ENCODE measurements at places on chromosomes 12 and 14.

- DNase-seq: no peak
Observed at GRCh38 chr14:90829677-90830076, 13.4 kb upstream of the TTC7B start.

- no peak for DNase-seq
Observed at GRCh38 chr12:27243006-27243405, 1.1 kb upstream of the STK38L start.

- DNase-seq: no peak
Observed at GRCh38 chr14:105022276-105022670, 1.4 kb upstream of the CDCA4 start.

GRCh38 chr14:76971549-76971948 is 57.0 kb downstream of the IRF2BPL start:
- no peak for DNase-seq

DNA sequence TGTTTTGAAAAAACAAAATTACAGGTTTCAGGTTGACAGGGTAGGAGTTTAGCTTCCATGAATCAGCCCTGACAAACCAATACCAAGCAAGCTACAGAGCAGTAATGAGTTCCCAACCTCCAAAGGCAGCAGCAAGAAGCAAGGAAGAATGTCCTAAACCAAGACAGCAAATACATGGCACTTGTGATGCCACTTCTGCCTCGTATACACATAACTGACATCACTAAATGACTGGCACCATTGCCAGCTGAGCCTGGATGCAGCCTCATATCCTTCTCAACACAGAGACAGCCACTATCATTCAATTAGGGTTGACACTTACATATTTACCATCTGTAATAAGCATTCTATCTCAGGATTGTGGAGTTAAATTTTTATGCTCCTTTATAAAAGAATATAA is 35.0 kb upstream of the MDM1 start:
- DNase-seq: no peak

GRCh38 chr12:79935624-79936345 is 888 bp upstream of the PPP1R12A start:
- peak; percentile 5 for DNase-seq

DNA sequence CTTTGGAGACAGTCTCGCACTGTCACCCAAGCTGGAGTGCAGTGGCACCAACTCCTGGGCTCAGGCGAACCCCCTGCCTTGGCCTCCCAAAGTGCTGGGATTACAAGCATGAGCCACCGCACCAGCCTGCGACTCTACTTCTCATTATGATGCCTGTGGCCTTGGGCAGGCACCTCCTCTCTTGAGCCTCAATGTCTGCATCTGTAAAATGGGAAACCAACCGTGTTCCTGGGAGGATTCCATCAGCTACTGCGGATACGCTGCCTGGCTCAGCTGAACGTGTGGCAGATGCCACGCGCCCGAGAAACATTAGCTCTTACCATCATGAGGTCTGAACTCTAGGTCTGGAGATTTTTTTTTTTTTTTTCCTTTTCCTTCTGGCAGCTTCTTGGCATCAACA is 5.8 kb downstream of the TESC start:
- no peak for DNase-seq

- no peak for DNase-seq
Observed at GRCh38 chr12:56866493-56866892, 67.7 kb downstream of the SDR9C7 start.

DNA sequence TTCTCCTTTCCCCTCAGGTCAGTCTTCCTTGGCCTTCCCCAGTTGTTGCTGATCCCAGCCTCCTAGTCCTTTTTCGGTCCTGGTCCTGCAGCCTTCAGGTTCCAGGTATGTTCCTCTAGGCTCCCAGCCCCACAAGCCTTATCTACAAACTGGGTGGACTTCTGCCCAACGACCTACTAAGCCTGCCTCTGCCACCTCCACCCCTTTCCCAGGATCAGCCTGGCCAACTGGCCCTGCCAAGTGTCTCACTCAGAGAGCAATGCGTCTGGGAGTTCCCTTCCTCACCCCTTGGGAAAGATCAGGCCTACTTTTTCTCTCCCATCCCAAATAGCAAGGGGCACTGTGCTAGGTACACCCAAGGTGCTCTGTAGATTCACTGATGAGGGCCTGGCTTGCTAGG is at the start of gene SERPINA12:
Gene SERPINA12, minus strand, starts transcription at position 114 of the 400 bp plus-strand sequence. CDS start 11,072 bp downstream, outside the sequence.
- DNase-seq: no peak

DNA sequence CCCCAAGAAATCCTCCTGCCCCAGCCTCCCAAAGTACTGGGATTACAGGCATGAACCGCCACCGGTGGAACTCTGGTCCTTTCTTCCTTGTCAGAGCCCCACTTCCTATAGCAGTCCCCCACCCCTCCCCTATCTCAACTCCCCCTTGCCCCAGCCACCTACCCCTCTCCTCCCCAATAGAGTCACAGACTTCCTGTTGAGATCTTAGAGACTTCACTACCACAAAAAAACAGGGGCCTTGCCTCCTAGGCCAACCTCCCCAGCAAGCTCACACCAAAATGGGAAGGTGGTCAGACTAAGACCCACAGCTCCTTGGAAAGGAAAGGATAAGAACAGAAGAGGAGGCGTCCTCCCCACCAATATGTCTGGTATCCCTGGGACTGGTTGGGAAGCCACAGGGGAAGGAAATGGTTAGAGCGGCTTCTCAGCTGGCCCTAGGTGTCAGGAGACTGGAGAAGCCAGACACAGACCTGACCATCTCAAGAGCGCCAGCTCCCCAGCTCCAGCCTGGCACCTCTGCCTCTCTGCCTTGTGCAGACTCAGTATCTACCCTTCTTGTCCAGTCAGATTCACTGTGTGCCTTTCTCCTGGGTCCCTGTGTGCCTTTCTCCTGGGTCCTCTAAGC is 8.5 kb downstream of the ITGB7 start:
- DNase-seq: no peak

GRCh38 chr12:94165670-94166364 is 17.4 kb downstream of the PLXNC1 start:
- no peak for DNase-seq

DNA sequence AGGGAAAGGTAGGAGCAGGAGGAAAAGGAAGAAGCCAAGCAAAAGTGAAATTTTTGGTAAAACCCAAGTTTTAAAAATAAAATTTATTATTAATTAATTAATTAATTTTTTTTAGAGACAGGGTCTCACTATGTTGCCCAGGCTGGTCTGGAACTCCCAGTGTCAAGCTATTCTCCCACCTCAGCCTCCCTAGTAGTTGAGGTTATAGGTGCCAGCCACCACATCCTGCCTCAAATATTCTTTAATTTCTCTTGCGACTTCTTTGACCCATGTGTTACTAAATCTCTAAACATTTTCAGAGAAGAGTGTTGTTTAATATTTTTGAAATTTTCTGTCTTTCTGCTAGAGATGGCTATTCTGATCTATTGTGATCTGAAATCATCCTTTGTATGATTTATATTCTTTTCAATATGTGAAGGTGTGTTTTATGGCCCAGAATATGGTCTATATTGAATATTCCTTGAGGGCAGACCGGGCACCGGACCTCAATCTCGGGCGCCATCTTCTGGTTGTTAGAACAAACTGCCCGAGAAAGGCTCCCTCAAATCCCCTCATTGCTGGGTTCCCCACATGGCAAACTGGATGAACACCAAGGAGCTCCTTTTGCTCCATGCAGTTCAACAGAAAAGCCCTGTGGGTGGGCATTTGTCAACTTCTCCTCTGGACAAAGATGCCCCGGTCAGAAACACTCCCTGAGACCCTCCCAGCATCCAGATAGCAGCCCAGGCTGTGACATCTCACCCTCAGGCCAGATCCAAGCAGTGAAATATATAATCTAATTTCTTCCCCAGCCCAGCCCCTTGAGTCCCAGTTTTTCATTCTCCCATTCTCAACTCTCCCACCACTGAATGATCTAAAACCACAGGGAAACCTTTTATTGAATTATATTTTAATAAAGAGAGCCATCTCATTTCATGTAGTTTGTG is 110.5 kb downstream of the ASCL4 start:
- DNase-seq: peak; percentile 27

- DNase-seq: no peak
Observed at GRCh38 chr12:5900533-5901205, 44.4 kb downstream of the ANO2 start.

GRCh38 chr14:85616386-85616885 is 86.5 kb downstream of the FLRT2 start:
- DNase-seq: no peak

GRCh38 chr14:97311411-97311810 is 514.2 kb downstream of the VRK1 start:
- DNase-seq: no peak

DNA sequence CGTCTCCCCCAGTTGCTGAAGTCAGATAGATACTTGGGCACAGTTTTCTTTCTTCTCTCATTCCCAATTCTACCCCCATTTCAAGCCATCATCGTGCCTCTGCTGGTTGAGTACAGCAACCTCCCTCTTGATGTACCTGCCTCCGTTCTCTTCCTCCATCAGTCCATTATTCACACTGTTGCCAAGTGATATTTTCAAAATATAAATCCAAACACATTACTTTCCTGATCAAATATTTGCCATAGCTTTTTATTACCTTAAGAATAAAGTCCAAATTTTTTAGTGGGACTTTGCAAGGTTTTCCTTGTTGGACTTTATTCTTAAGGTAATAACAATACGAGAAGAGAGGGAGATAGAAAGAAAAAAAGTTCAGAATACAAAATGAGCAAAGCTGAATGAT is 18.6 kb upstream of the SSPN start:
- no peak for DNase-seq

- DNase-seq: no peak
Observed at GRCh38 chr12:633731-634130, 29.5 kb downstream of the NINJ2 start.

DNA sequence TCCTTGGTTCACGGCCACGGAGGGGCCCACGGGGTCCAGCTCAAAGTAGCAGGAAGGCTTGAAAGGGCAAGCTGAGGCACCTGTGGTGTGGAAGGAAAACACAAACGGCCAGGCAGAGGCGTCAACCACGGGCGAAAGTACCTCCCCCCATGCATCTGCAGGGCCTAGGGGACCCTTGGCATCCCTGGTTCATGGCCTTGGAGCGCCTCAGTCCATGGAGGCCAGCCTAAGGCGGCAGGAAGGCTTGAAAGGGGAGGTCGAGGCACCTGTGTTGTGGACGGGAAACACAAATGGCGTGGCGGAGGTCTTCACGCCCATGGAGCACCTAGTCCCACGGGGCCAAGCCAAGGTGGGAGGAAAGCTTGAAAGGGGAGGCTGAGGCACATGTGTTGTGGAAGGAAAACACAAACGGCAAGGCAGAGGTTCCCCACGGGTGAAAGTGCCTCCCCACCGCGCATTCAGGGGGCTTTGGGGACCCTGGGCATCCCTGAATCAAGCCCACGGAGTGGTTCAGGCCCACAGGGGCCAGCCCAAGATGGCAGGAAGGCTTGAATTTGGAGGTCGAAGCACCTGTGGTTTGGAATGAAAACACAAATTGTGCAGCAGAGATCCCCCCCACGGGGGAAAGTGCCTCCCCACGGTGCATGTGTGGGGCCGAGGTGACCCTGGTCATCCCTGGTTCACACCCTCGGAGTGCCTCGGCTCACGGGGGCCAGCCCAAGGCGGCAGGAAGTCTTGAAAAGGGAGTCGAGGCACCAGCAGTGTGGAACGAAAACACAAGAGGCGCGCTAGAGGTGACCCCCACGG is 380.8 kb downstream of the ALG10 start:
- no peak for DNase-seq

GRCh38 chr12:63826006-63826585 is 18.4 kb upstream of the SRGAP1 start:
- no peak for DNase-seq

- DNase-seq: no peak
Observed at GRCh38 chr12:63766498-63766897, 13.2 kb upstream of the RXYLT1 start.

GRCh38 chr14:75335571-75335970 is 56.9 kb downstream of the FOS start:
- peak; percentile 35 for DNase-seq

DNA sequence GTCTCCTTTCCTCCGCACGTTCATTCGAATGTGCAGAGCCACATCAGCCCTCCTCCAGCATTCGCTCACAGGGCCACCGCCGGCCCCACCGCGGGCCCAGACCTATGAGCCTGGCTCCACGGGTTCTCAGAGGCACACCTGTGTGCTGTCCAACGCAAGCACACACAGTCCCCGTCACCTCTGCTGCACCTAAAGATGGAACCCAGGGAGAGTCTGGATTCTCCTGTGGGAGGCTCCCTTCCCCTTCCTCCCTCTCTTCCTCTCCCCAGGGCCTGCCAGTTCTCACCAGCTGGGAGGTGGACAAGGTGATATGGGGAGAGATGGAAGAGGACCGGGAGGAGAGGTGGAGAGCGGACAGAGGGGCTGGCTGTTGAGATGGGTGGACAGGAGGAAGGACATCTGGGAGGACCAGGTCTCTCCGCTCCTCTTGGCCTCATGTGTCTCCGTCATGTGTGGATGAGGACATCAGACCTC is 4.9 kb upstream of the AQP6 start:
- DNase-seq: no peak

DNA sequence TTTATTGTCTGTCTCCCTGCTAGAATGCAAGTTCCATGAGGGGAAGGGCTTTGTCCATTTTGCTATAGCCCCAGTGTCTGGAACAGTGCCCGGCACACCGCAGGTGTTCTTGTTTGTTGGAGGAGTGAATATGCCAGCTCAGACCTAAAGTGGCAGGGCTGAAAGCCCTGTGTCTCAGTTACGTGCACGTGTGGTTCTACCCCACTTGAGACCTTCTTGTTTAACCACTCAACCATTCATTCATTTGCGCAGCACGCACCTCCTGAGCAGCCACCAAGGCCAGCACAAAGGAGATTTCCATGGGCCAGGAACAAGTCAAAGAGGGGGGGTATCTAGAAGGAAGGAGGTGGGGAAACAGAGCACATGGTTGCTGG is 338.0 kb upstream of the FKBP4 start:
- peak; percentile 88 for DNase-seq

GRCh38 chr12:8145754-8146441 is 10.9 kb upstream of the ZNF705A start:
- DNase-seq: no peak

GRCh38 chr12:22313286-22313962 is 21.1 kb downstream of the ST8SIA1 start:
- no peak for DNase-seq

DNA sequence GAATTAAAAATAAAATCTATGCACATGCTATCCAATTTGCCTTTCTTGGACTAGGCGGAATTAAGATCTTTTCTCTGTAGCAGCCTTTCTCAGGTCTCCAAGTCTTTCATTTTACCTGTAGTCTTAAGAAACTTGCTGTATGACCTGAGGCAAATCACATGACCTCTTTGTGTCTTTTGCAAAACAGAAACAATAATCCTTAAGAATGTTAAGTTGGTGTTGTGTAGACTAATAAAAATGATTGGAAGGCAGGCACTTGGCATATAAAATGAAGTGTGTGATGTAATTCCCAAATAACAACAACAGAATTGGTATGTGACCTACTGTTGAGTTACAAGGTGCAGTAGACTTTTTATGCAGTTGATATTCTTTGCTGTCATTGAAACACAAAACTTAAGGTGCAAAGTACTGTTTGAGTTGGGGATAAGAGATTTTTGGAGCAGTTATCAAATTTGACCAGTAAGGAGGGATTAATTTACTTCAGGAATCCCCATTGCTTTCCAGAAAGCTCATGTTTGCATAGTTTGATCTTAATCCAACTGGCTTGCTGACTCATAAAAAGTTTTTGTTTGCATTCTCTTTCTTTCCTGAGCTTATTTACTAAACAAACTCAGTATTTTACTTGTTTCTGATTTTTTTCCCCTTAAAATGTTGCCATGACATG is 51.4 kb downstream of the SUSD6 start:
- no peak for DNase-seq
